ENCODE measurements at places on chromosomes 4 and X.

DNA sequence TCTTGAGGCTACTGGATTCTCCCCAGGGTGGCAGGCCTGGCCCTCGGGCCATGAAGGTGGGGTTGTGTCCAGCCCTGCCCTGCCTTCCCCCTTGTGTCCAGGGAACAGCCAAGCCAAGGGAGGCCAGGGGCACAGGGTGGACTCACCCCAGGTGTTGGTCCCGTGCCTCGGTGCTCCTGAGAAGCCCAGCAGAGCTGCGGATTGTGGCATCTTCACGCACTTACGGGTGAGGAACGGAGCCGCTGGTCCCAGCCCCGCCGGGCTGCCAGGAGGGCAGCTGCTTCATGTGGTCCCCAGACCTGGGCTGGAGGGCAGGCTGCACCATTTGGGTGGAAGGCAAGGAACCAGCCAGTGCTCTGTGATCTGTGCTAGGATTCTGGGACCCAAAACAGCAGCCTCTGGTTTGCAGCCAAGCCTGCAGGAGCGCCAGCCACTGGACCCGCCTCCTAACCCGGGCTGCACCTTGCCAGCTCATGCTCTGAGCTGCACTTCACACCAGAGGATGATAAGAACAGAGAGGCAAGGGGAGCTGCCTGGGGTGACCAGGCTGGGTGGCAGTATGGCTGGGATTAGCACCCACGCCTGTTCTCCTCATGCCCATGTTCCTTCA, 36.1 kb upstream of the HMX1 start:
- peak; percentile 7 for DNase-seq

DNA sequence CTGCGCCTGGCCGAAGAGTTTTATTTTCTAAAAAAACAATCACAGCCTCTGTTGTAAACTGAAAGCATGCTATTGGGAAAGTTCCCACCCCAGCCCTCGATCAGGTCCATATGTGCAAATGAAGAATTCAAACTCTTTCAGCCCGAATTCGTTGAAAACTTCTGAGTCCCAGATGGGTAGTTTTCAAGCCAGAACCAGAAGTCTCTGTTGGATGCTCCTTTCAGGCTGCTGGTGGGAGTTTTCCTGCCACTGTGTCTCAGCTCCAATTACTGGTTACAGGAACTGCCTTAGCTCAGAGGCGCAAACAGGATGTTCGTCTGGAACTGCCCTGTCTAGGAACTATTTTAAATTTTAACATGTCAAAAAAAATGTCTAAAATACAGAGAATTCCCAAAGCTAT, 9.3 kb upstream of the ALG13 start:
- no peak for DNase-seq

GRCh38 chr4:153480704-153481103, 14.5 kb downstream of the TMEM131L start:
- DNase-seq: no peak

GRCh38 chr4:3009422-3009821, 46.1 kb downstream of the GRK4 start:
- DNase-seq: no peak

GRCh38 chr4:53267026-53267425, 98.8 kb downstream of the SCFD2 start:
- no peak for DNase-seq

DNA sequence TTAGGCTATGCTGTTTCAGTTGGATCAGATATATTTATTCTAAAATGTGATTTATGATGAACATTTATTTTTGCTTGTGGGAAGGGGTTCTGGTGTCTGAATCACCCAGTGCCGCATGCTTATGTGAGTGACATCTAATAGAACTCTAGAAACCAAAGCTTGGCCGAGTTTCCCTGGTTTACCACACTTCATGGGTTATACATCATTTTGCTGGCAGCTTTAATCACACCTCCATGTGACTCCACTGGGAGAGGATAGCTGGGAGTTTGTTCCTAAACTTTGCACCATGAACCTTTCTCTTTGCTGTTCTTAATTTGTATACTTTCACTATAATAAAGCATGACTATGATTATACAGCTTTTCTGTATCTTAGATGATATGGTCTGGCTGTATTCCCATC, 382.9 kb downstream of the INPP4B start:
- DNase-seq: no peak

DNA sequence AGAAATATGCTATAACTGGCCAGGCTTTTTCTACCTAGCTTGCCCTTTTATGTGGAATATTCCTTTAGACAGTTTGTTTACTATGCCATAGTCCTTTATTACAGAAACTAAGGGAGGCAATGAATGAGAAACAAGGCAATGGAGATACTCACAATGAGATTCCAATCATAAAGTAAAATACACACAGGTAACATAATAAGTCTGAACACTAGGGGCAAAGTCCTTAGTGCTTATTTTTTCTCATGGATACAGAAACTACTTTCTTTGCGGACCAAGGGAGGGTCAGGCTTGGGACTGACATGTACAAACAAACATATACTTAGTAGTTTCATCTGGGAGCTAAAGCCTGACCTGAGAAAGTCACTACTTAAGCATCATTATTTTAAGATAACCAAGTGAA, 16.0 kb upstream of the UGT8 start:
- DNase-seq: no peak

DNA sequence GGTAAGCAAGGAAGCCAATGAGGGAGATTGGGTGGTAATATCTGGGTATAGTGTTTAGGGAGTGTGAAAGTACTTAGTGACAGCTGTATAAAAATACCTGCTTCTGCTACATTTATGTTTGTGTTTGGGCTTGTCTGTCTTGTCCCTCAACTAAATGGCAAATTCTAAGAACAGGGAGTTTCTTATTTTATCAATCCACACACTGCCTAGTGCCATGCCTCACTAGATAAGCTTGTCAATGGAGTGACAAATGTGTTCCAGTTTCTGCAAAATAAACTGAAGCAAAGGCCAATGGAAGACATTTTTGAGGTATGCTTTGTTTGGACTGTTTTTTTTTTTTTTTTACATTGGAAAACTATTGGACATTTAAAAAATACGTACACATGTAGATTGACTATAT, 418.0 kb downstream of the SH2D1A start:
- no peak for DNase-seq

- DNase-seq: no peak
Observed at GRCh38 chr4:24846716-24847115, 51.3 kb downstream of the SOD3 start.

GRCh38 chr4:10532155-10532554, 74.9 kb upstream of the ZNF518B start:
- no peak for DNase-seq

- no peak for DNase-seq
Observed at GRCh38 chr4:121096191-121096590, 23.9 kb upstream of the NDNF start.

DNA sequence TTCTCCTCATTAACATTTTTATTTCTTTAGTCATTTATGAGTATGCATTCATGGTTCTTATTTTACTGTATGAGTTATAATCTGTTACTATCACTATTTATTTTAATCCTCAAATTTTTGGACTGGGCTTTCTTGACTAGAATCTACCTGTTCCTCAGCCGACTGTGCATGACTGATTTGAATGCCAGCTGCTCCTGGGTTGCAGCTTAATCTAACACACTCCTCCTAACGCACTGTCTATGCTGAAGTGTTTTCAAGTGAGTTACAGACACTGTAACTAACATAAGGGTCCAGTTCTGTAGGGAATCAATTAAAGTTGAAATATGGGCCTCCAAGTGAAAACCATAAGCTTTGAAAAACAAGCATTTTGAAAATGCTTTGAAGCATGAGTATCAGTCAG, 137.4 kb upstream of the ARSJ start:
- no peak for DNase-seq

GRCh38 chr4:4971796-4972195, 47.5 kb downstream of the CYTL1 start:
- no peak for DNase-seq

DNA sequence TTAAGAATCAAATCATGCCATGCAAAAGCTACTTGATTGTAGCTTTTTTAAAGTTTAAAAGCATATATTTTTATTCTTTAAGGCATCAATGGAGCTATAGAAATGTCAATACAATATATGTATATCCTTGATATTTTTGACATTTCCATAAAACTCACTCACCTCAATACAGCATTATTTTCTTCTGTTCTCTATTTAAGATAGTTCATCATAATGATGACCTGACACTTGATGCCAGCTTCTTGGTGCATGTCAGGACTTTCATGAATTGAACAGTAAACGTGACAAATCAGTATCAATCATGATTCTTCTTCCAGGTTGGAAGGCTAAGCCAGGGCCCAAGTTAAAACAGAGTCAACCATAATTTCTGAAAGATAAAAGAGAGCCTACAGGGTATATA, 33.6 kb upstream of the ATP8A1 start:
- DNase-seq: no peak

GRCh38 chr4:101136373-101137370, 210.7 kb downstream of the PPP3CA start:
- DNase-seq: no peak

DNA sequence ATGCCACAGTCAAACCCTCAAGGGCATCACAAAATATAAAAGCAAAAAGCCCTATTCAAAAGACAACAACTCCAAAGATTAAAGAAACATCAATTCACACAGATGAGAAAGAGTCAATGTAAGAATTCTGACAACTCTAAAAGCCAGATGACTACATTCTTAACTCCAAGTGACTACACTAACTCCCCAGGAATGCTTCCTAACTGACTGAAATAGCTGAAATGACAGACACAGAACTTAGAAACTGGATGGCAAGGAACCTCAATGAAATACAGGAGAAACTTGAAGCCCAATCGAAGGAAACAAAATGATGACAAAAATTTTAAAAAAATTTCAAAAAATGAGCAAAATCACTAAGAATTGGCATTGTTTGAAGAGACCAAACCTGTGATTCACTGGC, 1047.6 kb upstream of the PCDH10 start:
- DNase-seq: no peak

DNA sequence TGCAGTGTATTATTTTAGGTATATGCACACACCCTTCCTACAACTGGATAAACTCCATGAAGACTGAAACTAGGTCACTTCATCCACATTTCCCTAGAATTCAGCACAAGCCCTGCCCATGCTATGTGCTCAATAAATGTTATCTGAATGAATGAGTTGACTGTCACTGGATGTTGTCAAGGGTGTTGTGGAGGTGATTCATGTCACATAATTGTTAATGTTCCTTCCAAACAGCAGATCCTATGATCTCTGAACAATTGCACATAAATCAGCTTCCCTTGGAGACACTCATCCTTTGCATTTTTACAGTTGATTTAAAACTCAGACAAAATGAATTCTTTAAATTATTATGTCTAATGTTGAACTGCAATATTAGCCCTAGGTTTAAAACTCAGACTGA, 154.7 kb downstream of the TSPAN5 start:
- DNase-seq: no peak

DNA sequence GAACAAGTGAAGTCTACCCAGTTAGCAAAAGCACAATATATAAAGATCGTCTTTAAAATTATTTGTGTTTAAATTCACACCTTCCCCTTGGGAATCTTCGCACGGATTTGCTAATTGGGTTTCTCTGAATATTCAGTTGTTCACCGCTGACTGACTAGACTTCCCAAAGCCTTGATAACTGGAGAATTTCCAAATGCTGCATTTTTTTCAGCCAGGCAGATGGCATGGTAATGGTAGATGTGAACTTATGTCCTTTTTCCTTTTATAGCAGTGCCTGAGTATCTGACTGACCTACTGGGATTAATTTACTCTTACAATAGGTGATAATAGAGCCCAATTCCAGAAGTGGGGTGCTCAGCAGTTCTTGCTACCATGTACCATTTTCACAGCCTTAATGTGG, 548.1 kb downstream of the PACRGL start:
- no peak for DNase-seq

- DNase-seq: no peak
Observed at GRCh38 chrX:85828771-85829170, 218.6 kb downstream of the CHM start.

GRCh38 chr4:159273141-159273438, 170.2 kb downstream of the RAPGEF2 start:
- no peak for DNase-seq

GRCh38 chr4:185774845-185775680, 36.9 kb downstream of the SORBS2 start:
- DNase-seq: no peak

- no peak for DNase-seq
Observed at GRCh38 chr4:61468024-61468720, 268.0 kb downstream of the ADGRL3 start.

DNA sequence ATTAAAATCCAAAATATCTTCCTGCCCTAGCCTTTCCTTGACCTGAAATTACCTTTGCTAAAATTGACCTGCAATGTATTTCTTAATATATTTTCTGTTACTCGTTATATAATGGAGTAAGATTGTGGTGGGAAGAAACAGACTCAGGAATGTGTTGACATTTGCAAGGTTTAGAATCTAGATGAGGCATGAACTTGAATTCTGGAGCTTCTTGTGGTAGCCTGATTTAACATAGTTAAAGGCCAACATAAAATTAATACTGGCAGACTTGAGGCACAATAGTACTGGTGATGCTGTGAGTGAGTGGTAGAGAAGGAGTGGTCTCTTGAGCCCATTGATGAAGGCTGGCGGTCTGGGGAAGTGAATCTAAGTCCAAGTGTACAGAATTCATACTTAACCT, 197.9 kb upstream of the SPRY1 start:
- no peak for DNase-seq

- DNase-seq: no peak
Observed at GRCh38 chr4:150248181-150248580, 169.9 kb downstream of the DCLK2 start.

DNA sequence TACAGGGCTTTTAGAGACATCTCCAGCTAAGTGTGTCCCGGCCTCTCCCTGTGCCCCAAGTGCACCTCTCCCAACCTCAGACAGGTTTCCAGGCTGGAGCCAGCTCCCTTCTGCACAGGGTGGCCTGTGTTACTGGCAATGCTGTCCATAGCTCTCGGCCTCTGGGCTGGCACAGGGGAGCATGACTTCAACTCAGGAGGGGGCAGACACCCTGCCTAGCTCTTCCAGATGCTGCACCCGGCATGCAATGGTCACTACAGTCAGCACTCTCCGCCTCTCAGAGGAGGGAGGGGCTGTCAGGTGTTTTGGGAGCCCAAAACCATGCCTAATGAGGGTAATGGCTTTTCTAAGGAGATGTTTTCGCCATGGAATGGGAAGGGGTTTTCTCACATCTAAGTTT, 2.4 kb upstream of the IRAK1 start:
- DNase-seq: no peak

DNA sequence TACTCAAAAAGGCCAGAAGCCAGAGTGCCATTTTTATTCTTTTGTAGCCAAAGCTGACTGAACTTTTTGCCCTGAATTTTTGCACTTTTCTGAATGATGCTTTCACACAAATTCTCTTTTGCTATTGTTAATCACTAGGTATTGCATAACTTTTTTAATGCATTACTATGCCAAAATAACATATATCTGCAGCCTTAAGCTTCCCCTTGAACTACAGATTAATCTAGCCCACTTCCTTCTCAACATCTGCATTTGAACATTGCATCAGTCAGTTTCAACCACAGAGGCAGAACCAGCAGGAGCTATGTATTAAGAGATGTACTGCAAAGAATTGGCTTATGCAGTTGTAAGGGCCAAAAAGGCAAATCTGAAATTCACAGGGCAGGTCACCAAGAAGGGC, 197.6 kb upstream of the GYPA start:
- no peak for DNase-seq

All from activated B cell treated with CpG ODN at 0.5 μM for 24 hours (primary cell).